ENCODE measurements at places on chromosomes 4 and X.
A peak's percentile ranks its signal among the peaks of the same experiment; 100 is the strongest.

DNA sequence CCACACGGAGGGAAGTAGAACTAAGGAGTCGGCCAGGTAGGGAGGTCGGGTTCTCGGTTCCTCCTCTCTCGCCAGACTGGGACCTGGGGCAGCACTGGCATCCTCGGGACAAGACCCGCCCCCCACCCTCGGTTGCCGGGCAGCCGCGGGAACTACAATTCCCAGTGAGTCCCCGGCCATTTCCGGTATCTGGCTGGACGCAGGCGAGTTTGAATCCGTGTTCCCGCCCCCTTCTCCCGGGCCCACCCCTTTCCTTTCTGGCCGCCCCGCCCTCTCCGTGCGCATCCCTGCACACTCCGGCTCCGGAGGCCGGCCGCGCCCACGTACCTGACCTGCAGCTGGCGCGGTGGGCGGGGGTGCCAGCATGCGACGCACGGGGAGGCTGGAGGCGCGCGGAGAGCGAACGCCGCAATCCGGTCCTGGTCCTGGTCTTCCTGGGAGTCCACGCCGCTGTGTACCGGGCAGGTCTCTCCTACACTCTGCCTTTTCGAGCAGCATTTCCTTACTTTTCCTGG lies 10.2 kb upstream of the DLG3 start:
- peak; percentile 65 for DNase-seq

DNA sequence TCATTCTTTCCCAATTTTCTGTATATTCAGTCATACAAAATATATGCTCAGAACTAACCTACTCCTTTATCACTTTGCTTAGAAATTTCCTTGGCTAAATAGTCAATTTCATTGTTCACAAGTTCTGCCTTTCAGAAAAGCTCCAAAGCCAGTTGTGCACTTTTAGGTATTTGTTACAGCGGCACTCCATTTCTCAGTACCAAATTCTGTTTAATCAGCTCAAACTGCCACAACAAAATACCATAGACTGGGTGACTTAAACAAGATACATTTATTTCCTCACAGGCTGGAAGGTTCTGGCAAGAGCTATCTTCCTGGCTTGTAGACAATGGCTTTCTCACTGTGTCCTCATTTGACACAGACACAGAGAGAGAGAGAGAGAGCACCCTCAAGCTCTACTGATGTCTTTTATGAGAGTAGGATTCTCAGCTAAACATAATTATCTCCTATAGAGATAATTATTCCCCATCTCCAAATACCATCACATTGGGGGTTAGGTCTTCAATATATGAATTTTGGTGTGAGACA lies 188.8 kb upstream of the FSTL5 start:
- no peak for DNase-seq

- peak; percentile 61 for DNase-seq
These were observed 34.5 kb upstream of the HELT start for GRCh38 chr4:184983672-184984356.

GRCh38 chr4:119692001-119692400 lies 63.4 kb upstream of the PDE5A start:
- no peak for DNase-seq

GRCh38 chr4:131093303-131093702 lies 1997.4 kb downstream of the C4orf33 start:
- DNase-seq: no peak

GRCh38 chr4:2273221-2273620 lies 11.3 kb upstream of the MXD4 start:
- no peak for DNase-seq

DNA sequence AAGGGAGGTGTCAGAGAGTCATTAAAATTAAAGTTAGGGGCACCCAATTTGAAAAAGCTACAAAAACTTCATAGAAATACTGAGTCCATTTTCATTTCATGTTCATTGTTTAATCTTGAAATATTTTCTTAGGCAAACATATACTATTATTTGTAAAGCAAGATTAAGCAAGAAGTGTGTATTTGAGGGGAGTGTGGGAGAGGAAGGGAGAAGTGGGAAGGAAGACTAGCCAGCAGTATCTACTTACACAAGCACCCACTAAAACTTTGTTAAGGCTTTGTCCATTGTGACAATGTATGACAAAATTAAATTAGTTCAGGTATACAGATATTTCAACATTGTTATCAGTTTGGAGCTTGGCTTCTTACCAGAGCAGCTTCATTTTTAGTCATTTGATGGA lies 222.9 kb downstream of the ARHGAP24 start:
- no peak for DNase-seq

GRCh38 chrX:96183843-96184242 lies 500.8 kb upstream of the DIAPH2 start:
- DNase-seq: no peak

- DNase-seq: no peak
These were observed 106.4 kb downstream of the MMRN1 start for GRCh38 chr4:90001023-90001422.

GRCh38 chrX:29496636-29497180 lies 718.7 kb upstream of the MAGEB2 start:
- DNase-seq: no peak

DNA sequence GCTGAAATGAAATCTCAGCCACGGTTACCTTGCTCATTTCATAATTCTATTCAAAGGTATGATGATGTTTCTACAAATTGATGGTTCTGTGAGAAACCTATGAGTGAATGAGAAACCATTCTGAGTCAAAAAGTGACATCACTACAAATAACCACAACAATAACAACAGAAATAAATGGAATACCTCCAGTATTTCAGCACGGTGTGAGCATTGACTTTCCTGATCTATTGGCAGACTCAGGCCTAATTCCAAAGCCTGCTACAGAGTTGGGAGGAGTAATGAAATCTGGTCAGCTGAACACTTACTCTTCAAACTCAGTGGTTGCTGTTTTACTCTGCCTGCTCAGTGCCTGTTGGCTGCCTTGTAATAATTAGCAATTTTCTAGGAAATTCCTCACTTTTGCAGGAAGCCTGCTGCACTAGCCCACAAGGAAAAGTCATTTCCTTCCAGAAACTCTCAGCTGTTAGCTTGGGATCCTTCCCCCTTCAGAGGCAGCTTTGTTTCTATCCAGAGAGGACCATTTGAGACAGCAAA lies 18.8 kb upstream of the SYNPO2 start:
- DNase-seq: no peak

GRCh38 chr4:135239964-135240363 lies 1038.4 kb upstream of the PABPC4L start:
- no peak for DNase-seq

DNA sequence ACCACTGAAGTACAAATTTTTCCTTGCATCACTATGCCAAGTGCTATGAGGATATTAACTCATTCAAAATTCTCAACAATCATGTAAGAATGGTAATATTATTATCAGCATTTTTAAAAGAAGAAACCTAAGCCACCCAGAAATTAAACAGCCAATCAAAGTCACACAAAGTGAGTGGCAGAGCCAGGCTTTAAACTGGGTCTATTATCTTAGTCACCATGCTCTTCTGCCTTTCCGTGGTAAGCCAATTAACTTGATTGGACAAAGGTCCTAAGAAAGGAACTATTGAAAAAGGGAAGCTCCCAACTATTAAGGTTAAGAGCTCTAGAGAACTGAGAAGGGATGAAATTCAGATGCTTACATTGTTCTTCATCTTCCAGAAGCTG lies 111.5 kb downstream of the ASB9 start:
- DNase-seq: no peak

DNA sequence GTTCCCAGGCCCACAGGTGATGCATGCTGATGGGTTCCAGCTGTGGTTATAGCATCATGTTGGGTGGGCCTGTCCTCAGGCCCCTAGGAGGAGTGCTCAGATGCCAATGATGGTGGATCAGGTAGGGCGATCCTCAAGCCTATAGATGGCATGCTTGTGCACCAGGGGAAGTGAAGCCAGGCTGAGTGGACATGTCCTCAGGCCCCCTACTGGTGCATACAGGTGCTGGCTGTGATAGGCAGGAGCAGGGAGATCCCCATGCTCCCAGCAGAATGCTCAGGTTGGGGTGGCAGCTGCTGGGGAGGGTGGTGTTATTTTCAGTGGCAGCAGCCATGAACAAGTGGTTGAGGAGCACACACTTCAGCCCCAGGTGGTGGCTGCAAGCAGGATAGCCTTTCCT lies 96.0 kb downstream of the SMARCA1 start:
- DNase-seq: no peak

DNA sequence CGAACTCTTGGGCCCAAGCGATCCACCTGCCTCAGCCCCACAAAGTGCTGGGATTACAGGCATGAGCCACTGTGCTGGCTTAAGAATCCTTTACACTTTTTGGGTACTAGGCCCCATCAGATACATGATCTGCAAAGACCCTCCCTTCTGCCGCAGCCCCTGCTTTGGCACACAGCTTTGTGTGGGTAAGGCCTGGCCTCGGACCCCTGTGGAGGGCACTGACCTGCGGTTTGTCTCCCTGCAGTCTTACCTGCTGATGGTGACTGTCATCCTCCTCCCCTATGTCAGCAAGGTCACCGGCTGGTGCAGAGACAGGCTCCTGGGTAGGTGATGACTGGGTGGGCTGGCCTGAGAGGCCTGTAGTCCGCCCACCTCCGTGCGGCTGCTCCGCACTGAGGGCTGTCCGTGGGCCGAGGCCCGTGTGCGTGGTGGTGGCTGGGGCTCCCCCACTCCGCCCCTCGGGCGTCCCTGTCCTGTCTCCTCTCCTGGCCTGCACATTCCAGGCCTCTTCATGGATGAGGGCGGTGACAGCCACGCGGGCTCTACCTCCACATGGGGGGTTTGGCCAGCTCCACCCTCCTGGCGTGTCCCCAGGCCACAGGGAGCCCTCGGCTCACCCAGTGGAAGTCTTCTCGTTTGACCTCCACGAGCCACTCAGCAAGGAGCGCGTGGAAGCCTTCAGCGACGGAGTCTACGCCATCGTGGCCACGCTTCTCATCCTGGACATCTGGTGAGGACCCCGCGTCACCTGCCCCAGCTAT lies 18.0 kb downstream of the DGKQ start:
- DNase-seq: no peak

DNA sequence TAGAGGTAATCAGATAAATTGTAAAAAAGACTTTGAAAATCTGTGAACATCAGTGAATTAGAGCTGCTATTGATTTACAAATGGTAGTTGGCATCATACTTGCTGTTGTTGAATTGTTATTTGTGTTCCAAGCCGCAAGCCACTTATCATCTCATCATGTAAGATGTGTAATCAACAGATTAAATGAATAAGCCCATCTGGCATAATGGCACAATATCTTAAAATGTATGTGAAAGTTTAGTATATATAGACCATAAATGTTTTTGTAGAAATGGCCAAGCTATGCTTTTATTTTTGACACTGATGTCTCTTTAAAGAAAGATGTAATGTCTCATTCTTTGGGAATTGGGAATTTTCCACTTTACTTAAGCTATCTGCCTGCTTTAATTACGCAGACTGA lies 682.6 kb upstream of the GNPDA2 start:
- DNase-seq: no peak

GRCh38 chr4:159434114-159434870 lies 331.4 kb downstream of the RAPGEF2 start:
- DNase-seq: no peak

GRCh38 chr4:173535165-173535902 lies 5.3 kb upstream of the HAND2 start:
- DNase-seq: no peak

DNA sequence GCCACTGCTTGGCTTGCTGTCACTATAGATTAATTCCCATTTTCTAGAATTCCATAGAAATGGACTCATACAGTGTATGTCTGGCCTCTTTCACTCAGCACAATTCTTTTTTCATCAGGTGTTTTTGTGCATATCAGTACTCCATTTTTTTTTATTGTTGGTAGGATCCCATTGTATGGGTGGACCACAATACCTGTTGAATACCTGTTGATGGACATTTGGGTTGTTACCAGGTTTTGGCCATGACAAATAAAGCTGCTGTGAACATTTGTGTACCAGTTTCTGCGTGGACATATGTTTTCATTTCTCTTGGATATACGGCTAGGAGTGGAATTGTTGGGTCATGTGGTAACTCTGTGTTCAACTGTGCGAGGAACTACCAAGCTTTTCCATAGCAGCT lies 14.9 kb downstream of the ZFP92 start:
- DNase-seq: no peak

DNA sequence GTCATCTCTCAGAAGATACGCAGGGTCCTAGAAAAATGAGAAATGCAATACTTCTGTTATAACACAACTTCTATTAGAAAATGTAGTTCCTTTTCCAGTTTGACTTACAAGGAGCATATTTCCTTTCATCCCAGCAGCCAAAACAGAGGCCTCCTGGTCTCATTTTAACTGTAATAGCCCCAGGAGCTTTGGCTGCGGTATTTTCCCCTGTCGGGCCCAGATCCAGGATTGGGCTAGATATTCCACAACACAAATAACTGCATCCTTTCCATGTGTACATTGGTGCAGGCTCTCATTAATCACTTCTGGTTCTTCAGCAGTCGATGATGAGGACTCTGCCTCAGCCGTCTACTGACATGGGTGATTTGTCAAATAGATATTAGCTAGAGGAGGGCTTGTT lies 166.1 kb downstream of the TENM3 start:
- no peak for DNase-seq

DNA sequence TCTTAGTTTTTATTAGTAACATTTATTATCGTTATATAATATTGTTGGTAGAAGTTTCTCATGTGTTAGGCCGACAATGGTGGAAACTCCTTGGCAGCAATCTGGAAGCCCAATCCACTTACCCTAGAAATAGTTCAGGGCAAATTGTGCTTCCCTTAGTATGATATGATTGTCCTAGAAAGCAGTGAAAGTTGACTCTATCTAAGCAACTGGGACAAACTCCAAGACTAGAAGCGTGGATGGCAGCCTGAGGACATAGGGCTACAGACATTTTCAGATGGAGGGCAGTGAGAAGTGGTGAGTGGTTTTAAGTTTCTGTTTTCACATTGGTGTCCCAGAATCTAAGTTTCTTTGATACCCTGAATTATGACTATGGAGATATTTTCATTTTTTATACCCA lies 63.3 kb upstream of the TRPC3 start:
- no peak for DNase-seq

- no peak for DNase-seq
These were observed 102.5 kb downstream of the ZNF518B start for GRCh38 chr4:10354746-10355145.

DNA sequence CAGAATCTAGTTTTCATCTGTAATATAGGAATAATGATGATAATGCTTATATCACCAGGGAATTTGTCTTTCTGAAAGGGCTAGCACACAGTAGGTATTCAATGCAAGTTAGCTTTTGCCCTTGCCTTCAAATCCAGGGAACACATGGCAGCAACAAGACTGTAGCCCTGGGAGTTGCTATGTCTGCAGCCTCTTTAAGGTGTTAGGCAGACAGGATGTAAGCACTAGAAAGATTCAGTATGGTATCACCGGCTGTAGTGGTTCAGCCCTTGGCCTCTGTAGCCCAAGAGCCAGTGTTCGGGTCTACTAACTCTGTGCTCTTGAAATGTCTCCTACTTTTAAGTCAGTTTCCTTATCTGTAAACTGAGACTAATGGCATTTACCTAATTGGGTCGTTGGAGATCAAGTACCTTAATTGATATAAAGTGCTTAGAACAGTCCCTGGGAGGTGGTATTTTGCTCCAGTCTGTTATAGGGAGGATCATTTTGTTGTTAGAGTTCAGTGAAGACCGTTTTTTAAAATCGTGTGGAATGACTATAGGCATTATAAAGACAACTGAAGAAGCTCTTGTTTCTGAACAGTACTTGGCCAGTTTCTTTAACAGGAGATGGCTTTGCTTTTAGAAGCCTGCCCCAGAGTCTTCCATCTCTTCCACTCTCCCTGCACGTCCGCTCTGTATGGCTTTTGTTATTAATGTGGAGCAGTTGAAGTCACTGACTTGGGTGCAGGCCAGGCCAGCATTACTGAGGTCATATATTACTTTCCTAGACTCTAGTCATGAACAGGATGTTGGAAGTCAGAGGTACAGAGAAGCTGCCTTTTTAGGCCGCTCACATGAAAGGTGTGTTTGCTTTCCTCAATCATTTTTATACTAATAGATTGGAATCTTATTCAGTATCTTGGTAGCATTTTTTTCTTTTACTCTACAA lies 44.8 kb downstream of the GAB1 start:
- no peak for DNase-seq
